ENCODE measurements at places on chromosomes 7 and 10.

DNA sequence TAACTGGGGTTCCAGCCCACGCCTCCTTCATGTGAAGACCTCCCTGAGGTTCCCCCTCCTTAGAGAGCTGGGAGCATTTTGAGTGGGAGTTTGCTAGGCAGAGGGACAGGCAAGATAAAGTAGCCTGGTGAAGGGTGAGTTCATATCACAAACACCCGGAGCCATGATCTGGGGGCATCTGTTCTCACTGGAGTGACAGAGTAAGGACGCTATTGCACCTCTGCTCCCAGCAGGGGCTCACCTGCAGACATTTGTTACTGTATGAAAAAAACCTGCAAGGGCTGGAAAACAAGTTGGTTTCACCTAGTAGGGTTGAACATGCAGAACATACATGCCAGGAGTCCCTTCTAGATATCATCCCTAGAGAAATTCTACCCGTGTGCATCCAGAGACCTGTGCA lies 88.4 kb downstream of the CARD11 start:
- DNase-seq = peak; percentile 30

DNA sequence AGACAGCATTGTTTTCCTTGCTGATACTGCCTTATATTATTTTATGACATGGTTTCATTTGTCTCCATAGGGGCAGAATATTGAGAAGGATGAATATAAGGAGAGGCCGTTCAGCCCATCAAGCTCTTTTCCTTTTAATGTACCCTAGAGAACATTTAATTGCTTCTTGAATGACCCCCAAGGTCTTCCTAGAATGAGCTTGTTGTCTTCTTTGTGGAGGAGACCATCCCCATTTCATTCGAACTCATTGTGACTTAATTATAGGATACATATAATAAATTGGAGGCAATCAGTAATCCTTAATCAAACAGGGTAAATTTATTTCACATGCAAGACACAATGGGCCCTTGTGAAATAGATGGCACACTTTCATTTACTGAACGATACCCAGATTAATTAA lies 231.3 kb downstream of the MDFIC start:
- DNase-seq = no peak

GRCh38 chr7:82443036-82443546 lies 486 bp downstream of the CACNA2D1 start:
- DNase-seq = peak; percentile 28

- DNase-seq = no peak
Measured at GRCh38 chr7:18570890-18571478, 75.4 kb downstream of the HDAC9 start.

GRCh38 chr10:48542471-48543181 lies 62.2 kb downstream of the ARHGAP22 start:
- no peak for DNase-seq

DNA sequence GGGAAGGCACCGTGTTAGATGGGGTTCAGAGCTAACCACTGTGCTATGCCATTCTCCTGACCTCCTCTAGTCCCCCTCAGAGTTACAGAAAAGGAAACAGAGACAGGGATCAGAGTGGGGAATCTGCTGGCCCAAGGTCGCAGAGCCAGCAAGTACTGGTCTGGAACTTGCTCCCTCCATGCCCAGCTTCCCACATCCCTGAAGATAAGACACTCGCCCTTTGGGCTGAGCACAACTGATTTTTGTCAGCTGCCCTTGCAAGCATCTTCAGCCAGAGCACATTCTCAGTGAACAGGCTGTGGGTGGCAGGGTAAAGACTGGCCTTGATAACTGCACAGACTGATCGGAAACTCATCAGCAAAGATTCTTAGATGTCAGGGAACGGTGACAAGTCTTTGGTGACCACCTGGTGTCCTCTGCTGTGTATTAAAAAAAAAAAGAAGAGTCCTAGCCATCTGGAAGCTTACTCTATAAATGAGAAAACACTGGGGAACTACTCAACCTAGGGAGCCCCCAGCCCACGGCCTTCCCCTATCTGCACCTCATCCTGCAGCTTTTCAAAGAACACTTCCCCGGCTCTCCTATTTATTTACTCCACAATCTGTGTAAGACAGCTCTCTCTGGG lies 1.3 kb upstream of the SORBS1 start:
- DNase-seq = no peak

DNA sequence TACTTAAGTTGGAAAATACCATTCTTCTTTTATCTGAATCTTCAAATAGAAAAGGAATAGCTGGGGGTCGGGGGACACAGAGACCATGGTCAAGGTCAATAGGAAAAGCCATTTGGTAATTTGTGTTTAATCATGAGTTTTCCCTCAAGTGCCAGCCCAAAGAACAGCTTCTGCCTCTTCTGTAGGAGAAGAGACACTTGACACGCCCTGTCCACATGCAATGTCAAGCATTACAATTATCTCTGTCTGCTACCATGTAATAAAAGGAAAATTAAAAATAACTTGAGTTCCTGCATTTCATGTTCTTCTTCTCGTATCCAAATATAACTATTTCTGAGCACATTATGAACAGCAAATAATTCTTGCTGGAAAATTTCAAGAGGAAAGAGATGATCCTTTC lies 241.7 kb downstream of the IPMK start:
- DNase-seq = no peak

DNA sequence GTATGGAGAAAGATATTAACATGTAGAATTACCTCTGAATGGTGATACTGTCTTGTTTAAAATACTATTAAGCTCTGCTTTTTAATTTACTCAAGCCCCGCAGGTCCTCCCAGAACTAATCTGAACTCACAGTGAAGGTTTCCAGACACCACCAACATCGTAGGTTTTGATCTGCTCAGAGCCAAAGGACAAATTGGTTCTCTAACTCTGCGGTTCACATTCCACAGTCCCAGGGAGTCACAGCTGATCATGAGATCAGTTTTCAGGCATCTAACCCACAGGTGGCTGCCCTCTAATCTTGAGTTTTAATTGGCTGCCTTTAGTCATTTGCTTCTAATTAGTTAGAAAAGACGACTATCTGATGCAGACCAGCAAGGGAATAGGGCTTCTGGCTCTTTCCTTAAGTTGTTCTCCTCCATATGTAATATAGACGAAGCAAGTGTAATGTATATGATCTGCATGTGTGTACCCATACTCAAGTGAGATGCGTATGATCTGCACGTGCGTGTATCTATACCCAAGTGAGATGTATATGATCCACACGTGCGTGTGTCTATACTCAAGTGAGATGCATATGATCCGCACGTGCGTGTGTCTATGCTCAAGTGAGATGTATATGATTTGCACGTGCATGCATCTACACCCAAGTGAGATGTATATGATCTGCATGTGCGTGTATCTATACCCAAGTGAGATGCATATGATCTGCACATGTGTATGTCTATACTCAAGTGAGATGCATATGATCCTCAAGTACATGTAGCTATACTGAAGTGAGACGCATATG lies 331.5 kb upstream of the NPVF start:
- DNase-seq = no peak

GRCh38 chr10:26528715-26529393 lies 90.7 kb downstream of the APBB1IP start:
- no peak for DNase-seq

DNA sequence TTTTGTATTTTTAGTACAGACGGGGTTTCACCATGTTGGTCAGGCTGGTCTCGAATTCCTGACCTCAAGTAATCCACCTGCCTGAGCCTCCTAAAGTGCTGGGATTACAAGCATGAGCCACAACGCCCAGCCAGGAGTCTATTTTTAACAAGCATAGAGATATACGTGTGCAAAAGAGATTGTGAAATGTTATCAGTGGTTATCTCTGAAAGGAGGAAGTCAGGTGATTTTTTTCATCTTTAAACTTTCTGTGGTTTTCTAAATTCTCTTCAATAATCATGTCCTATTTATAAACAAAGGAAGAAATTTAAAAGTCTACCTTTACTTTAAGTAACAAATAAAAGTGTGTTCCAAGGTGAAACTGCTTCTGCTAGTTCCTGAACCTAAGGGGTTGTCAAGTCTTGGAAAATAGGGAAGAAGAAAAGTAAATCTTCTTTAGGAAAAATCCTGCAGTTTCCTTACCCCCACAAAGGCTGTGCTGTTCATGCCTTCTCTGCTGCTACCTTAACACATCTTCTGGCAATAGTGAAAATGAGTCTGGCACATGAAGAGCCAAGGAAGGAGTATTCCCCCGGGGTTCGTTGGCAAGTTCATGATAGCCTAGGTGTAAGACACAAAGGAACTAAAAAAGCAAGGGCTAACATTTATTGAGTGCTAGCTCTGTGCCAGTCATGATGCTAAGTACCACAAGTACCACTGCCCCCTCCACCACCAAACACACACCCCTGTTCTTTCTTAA lies 51.1 kb downstream of the CYP26A1 start:
- no peak for DNase-seq

DNA sequence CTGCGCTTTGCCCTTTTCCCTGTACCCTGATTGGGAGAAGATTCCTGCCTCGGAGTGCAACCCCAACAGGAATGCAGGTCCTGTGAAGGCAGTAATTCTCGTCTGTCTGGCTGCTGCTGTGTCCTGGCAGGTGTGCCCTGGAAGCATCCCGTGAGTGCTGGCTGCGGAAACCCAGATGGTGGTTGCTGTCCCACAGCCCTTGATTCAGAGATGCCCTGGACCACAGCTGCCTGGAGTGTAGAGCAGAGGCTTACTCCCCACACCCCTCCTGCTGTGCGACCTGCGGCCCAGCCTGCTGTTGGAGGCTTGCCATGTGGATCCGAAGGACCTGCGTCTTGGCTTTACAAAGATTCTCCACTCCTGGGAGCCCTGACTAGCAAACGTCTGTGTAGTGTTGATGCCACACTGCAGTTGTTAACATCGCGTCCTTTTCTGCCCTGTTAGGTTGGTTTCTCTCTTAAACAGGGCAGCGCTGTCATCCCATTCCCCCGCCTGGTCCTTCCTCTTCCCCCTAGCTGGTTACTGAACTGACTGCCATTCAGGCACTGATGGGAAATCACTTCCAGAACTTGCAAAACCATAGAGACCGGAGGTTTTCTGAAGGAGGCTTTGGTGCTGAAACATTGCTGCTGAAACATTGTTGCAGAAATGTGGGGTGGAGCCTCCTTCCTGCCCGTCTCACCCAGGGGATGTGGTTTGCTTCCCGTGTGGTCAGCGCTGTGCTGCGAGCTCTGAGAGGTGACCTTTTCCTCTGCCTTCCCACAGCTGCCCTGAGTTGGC lies 53.3 kb downstream of the DNAJB6 start:
- DNase-seq = no peak

- DNase-seq = no peak
Measured at GRCh38 chr7:104986628-104987259, 27.3 kb upstream of the KMT2E start.

DNA sequence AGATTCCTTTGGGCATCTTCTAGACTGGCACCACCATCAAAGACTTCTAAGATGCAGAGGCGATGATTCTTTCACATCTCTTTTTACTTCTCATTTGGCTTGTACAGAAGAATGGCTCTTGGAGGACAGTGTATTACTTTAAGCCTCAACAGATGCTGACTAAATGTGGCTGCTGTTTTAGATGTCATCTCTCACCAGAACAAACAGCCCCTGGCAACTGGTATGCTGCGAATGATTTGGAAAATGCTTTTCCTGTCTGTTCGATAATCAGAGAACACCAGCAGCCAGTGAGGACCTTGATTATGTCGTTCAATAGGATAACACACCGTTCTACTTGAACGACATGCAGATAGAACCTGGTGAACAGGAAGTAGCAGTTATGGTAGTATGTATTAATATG lies 131.8 kb downstream of the RNF216 start:
- DNase-seq = no peak

Data from activated T-cell treated with anti-CD3 and anti-CD28 coated beads, Interleukin-2, amount 50 U/mL, for 24 hours (primary cell).